Effector CD4-positive, alpha-beta T cell (primary cell): ENCODE measurements at places on chromosomes 6 and 20.

- no peak for DNase-seq
These were observed 29.6 kb downstream of the BACH2 start for GRCh38 chr6:90266905-90267621.

- no peak for DNase-seq
These were observed 9.0 kb downstream of the GNAS-AS1 start for GRCh38 chr20:58841539-58842264.

DNA sequence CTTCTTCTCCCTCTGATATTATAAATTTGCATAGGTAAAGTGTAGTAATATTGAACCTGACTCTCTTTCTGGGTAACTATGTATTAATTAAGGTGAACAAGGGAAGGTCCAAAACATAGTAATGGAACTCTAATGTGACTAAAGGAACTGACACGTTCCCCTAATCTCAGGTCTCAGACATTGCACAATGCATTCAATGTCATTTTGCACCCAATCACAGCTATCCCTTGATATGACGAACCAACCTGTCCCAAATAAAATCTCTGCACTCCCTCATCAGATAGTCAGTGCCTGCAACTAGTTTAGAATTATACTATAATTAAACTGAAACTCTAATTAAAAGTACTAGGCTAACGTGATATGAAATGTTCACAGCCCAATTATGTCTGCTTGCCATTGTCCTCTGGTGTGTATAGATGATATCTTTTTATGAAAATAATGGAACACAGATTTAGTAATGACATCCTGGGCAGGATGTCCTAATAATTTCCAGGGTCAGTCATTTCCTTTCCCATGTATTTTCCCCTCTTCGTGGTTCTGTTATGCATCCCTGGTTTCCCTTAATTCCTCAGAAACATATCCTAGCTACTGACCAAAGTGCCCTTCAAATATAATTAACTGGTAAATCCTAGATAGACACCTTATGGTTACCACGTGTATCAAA is 36.8 kb downstream of the PTPRK start:
- no peak for DNase-seq

- DNase-seq, result no peak
These were observed 67.8 kb upstream of the ADGRF4 start for GRCh38 chr6:47630587-47630986.

DNA sequence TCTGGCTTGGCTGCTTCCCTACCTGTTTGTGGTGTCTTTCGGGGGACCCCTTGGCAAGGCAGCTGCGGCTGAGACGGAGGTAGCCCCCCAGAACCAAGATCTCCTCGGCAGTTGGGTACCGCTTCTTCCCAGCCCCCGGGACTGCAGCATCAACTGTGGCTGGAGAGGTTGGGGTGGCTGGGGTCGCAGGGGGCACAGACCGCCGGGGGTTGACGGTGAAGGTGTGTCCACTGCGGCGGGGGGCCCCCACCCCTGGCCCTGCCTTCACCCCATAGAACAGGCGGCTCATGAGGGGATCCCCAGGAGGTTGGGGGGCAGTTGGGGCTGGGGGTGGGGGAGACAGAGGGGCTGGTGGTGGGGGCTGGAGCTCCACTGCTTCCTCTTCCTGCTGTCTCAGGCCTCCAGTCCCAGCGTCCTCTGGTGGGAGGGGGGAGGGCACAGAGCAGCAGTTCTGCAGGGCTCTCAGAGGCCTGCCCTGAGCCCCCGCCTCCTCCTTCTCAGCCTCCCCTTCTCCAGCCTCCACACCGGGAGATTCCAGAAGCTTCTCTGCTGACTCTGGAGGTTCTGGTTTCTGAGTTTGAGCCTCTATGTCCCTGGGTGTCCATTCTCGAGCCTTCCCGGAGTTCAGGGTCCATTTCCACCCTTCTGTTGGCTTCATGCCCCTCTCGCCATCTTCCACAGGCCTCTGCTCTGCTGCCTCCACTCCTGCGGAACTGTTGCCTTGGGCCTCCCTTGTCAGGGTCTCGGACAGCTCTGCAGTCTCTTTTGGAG is 1.9 kb downstream of the PPP1R18 start:
- DNase-seq, result peak; percentile 28

GRCh38 chr20:1860446-1860845 is 34.8 kb upstream of the SIRPA start:
- no peak for DNase-seq

GRCh38 chr6:25050356-25050755 is 114.6 kb upstream of the RIPOR2 start:
- DNase-seq, result peak; percentile 53

DNA sequence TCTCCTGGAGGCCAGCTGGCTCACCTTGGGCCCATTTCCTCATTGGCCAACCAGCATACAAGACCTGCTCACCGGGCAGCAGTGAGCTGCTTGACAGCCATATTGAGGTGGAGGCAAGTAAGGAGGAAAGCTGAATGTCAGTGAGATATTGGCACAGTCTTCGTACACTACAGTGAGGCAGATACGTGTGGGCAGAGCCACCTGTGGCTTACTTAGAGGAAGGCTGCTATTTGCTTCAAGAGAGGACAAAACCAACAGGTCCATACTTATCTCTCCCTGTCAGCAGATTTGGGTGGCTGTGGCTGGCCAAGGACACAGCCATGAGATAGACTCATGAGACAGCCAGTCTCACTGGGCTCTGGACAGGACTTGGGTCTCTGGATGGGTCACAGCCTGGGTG is 15.1 kb upstream of the MCM3 start:
- DNase-seq, result no peak

- no peak for DNase-seq
These were observed at the start of gene INSM1 for GRCh38 chr20:20367575-20368417. Gene INSM1 (plus strand): TSS chr20:20368104. CDS start chr20:20368268, 164 bp downstream.

DNA sequence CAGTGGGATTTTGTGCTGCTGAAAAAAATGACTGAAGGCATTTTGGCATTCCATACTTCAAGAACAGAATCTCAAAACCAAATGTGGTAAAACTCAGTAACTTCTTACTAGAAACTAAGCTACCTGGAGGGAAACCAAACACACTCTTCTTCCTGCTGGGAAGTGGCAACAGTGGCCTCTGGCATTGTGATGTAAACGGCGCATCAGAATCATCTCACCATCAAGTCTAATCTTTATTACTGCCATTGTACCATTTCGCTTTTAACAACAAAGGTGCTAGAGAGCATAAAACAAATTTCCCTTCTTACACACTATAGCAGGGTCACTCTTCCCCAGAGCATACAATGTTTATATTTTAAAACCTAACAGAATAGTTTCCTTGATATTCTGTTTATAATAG is 101.6 kb upstream of the CEP162 start:
- DNase-seq, result no peak

DNA sequence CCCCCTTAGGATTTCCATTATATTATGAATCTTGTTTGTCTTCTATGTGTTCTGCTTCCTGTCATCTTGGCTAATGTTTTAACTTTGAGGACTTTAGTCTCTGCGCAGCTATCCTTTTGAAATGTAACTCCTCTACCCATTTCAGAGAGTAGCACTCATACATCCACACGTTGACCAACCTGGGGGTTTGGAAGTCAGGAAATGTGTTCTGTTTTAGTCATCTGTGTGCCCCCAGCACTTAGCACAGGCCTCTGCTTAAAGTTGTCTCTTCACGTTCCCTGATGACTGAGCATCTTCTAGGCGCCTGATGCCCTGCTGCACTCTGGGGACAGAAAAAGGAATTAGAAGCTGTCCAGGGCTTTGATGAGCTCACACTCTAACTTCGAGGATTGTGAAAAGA is 47.9 kb downstream of the HMGN3 start:
- DNase-seq, result no peak

DNA sequence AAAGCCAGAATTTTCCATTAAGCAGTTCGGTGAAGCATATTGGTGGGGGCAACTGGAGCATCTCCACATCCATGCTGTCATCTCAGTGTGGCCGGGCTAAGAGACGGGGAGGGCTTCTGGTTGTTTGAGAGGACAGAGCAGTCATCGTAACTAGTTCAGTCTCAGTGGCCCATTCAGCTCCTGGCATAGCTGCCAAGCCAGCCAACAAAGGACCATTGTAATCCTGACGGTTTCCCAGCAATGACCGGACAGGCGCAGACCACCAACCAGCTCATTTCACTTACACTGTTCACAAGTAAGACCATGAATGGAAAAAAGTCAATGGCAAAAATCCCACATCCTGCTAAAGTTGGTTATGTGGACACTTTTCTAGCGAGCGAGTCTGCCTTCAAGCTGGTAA is 14.9 kb upstream of the HDDC2 start:
- no peak for DNase-seq

GRCh38 chr20:19382386-19383340 is 170.2 kb downstream of the SLC24A3 start:
- DNase-seq, result no peak

DNA sequence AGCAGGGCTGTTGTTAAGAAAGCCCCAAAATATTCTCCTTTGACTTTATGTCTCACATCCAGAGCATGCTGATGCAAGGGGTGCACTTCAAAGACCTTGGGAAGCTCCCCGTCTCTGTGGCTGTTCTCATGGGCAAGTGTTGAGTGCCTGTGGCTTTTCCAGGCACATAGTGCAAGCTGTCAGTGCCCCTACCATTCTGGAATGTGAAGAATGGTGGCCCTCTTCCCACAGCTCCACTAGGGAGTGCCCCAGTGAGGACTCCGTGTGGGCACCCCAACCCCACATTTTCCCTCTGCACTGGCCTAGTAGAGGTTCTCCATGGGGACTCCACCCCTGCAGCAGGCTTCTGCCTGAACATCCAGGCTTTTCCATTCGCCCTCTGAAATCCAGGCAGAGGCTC is 673.7 kb downstream of the HTR1B start:
- DNase-seq, result no peak

- no peak for DNase-seq
These were observed 24.7 kb downstream of the TTLL9 start for GRCh38 chr20:31894980-31895675.

GRCh38 chr20:20321917-20322316 is 46.0 kb upstream of the INSM1 start:
- DNase-seq, result no peak

- DNase-seq, result no peak
These were observed 40.1 kb upstream of the LTV1 start for GRCh38 chr6:143802833-143803565.

DNA sequence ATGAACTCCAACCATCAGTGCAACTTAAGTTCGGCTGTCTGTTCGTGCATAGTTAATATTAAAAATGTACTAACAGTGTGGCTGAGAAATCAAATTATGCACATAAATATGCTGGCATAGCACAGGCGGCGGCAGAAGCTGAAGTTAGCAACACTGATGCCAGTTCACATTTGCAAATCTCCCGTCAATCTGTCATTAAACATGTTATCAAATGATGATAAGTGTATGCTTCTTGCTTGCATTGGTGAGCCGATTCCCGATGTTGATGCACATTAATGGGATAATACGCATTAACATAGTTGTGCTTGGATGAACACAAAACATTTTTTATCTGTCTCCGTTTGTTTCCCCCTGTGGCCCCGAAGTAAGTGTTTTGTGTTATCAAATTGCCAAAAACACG is 309.4 kb downstream of the ZNF217 start:
- no peak for DNase-seq

DNA sequence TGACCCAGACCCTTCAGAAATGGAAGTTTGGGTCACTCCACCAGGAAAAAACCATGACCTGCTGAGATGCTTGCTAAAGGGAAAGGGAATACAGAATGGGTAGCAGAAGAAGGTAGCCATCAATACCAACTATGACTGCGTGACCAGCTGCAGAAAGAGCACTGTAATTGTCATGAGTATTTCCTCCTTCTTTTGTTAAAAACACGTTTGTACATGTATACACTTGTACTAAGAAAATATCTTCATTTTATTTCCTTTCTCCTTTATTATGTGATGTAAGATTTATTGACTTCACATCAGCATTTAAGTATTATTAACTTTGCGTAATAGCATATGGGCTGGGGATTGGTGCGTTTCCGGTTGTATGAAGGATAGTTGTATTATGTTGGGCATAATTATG is 12.6 kb upstream of the MUC21 start:
- no peak for DNase-seq

- no peak for DNase-seq
These were observed 21.9 kb upstream of the C6orf62 start for GRCh38 chr6:24740861-24741260.

- DNase-seq, result peak; percentile 25
These were observed 91.8 kb upstream of the NHSL1 start for GRCh38 chr6:138590796-138591709.

DNA sequence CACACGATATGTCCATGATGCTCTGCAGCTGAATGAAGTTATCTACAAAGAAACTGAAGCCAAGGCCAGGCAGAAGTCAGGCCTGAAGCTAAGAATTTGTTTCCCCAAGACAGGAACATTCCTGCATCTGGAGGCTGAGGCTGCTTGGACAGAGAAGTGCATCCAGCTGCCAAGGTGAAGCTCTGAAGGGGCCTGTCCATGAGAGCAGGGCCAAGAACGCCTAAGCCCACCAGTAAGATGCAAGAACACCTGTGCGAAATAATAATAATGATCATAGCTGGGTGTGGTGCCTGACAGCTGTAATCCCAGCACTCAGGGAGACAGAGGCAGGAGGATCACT is 37.7 kb upstream of the B4GALT5 start:
- no peak for DNase-seq

DNA sequence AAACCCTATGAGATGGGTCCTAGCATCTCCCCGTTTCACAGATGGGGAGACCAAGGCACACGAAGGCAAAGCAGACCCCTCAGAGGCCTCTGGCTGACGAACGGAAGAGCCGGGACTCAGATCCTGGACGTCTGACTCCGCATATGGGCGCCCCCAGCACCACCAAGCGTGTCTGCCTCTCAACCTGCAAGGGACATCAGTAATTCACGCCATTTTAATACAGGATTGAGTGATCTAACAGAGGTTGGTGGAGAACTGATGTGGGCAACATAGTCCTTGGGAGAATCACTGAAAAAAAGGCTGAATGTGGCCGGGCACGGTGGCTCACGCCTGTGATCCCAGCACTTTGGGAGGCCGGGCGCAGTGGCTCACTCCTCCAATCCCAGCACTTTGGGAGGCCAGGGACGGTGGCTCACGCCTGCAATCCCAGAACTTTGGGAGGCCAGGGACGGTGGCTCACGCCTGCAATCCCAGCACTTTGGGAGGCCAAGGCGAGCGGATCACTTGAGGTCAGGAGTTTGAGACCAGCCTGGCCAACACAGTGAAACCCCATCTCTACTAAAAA is 206.6 kb downstream of the DLL1 start:
- no peak for DNase-seq

- DNase-seq, result no peak
These were observed 256.6 kb upstream of the SGK1 start for GRCh38 chr6:134574491-134574890.

GRCh38 chr6:1439349-1439748 is 50.0 kb downstream of the FOXF2 start:
- DNase-seq, result no peak

GRCh38 chr20:41124451-41125094 is 12.8 kb upstream of the PLCG1 start:
- DNase-seq, result no peak

- DNase-seq, result no peak
These were observed 47.1 kb upstream of the EDN3 start for GRCh38 chr20:59253325-59253724.

GRCh38 chr6:114227944-114228468 is 114.8 kb downstream of the HS3ST5 start:
- no peak for DNase-seq

DNA sequence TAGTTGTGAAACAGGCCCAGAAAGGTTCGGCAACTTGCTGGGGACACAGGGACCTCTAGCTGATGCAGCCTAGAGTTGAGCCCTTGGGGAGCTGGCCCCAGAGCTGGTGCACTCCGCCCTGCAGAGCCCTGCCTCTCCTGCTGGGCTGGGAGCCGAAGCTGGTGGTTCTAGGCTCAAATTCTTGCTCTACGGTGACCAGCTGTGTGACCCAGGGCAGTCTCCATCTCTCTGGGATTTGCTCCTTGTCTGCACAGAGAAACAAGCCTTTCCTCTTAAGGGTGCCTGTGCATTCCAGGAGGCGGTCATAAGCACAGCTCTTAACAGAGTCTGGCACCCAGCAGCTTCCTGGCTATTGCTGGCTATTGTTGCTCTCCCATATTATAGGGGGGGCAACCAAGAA is 47.4 kb downstream of the RBM38 start:
- no peak for DNase-seq
